Endothelial cell (in vitro differentiated cells): ENCODE measurements at places on chromosomes 6 and 20.
A peak's percentile ranks its signal among the peaks of the same experiment; 100 is the strongest.

DNA sequence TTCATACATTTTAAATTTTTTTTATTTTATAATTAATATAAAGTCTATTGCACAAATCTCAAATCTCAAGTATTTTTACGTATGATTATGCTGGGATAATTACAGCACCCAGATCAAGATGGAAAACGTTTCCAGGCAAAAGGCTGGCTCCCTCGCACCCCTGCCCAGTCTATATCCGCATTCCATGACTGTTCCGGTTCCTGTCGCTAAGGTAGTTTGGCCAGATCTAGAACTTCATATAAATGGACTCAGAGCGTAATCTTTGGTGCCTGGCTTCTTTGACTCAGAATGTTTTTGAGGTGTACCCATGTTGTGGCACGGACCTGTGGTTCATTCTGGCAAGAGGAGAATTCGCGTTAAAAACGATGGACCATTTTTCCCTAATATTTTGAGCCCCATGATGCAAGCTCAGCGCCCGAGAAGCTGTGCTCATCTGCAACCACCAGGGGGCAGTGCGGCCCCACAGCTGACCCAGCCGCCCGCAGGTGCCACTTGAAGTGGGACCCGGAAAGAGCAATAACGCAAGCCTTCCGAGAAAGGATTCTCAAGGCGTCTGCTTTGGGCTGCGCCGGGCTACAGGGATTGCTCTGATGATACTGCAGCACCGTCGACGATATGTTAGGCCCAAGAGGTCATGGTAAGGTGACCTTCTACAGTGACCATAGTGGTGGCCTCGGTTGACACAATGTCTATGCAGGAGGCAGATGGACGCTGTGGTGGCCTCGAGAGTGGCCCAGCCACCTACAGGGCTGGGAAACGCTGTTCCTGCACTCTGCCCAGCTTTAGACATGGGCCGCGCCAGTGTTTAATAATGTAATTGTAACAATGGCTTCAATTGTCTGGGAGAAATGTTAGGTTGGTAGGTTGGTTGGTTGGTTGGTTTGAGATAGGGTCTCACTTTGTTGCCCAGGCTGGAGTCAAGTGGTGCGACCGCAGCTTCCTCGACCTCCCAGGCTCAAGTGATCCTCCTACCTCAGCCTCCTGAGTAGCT lies 160.1 kb downstream of the ZMYND8 start:
- peak; percentile 84 for DNase-seq
- H3K27ac ChIP-seq, result no peak overlapping the region
- H3K36me3 ChIP-seq, result no peaks in the 10 kb centered on the region
- H3K4me1 ChIP-seq, result peaks cover 10% of the 10 kb centered on the region
- no peak overlapping the region for H3K4me3 ChIP-seq

DNA sequence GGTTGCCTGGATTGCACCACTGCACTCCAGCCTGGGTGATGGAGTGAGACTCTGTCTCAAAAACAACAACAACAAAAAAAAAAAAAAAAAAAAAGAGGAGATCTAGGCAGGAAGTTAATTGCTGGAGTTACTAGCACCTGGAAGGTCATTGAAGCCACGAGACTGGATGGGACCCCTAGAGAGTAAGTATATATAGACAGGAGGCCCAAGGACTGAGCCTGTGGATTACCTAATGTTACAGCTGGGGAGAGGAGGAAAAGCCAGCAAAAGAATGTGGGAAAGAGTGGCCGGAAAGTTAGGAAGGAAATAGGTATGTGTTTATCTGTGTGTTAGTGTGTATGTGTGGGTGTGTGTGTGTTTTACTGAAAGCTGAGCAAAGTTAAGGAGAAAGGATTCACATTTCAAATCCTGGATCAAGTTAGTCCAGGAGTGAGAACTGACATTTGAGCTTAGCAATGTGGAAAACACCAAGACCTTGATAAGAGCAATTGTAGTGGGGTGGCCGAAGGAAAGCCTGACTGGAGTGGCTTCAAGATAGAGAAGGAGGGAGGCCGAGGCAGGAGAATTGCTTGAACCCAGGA lies 38.4 kb downstream of the ANKRD6 start:
- peak overlapping the region; percentile 83 for H3K27ac ChIP-seq
- DNase-seq, result peak; percentile 26
- no peaks in the 10 kb centered on the region for H3K27me3 ChIP-seq
- H3K4me1 ChIP-seq, result peaks cover 36% of the 10 kb centered on the region
- no peaks in the 10 kb centered on the region for H3K36me3 ChIP-seq

DNA sequence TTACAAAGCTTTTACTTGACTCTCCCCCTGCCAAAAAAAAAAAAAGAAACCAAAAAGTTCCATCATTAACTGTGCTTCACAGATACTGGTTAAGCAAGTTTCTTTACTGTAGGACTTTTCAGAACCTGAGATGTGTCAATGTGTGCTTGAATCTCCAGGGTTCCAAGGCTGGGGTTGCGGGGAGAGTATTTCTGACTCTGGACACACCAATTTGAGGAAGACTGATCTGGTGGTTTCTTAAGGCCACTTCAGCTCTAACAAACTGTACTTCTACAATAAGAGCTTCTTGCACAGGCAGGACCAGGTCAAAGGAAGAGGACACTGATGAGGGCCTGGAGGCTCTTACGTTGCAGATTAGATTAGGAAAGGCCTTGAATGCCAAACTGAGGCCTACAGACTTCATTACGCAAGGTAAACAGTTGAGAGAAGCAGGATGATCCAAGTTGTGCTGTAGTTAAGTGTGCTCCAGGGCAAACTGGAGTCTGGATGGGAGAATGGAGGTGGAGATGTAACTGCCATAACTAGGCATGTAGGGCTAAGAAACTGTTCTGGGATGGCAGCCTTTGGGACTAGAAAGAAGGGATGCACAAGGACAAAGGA lies 24.4 kb downstream of the COMMD7 start:
- peaks cover 2% of the 10 kb centered on the region for H3K27me3 ChIP-seq
- H3K4me1 ChIP-seq, result no peaks in the 10 kb centered on the region
- peak overlapping the region; percentile 15 for H3K4me3 ChIP-seq

DNA sequence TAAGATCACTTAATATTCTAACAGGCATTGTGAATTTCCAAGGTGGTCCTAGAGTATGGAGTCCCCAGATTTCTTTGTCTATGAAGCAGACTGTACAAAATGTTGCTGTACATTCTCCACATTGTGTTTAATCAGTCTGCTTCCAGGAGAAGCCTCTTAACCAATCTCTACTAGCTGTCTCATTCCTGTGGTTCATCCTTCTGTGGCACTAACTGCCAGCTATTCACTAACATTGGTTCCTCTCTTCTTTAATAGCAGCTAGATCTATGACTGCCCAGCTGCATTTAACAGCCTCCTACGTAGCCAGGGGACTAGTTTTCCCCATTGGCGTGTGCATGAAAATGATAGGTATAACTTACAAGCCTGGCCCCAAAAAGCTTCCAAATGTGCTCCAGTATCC lies 395.4 kb downstream of the SAMD5 start:
- H3K4me1 ChIP-seq, result no peaks in the 10 kb centered on the region
- H3K27me3 ChIP-seq, result no peaks in the 10 kb centered on the region
- no peaks in the 10 kb centered on the region for H3K36me3 ChIP-seq
- no peak overlapping the region for H3K4me3 ChIP-seq
